Aorta (tissue), 5 donors: ENCODE measurements at places on chromosomes 7 and 10. TPM values are rescaled to one million over a fixed set of nuclear protein-coding genes. Genes with fewer than 3 reads are reported as not detected.

PLXDC2 gene
- 87.1 TPM for total RNA-seq

GPRIN2 gene
- total RNA-seq, result 1.2 TPM

FGFBP3 gene
- 1.2 TPM for total RNA-seq

LIPJ gene
- total RNA-seq, result 0.87 TPM

TMEM178B gene
- 0.26 TPM for total RNA-seq

PKD1L1 gene
- total RNA-seq, result 1.2 TPM

- H3K36me3 ChIP-seq, result no peaks in the 10 kb centered on the region
- H3K4me1 ChIP-seq, result no peaks in the 10 kb centered on the region
- no peak overlapping the region for H3K4me3 ChIP-seq
These were observed 41.3 kb upstream of the GGCT start for GRCh38 chr7:30545791-30546555.

GRCh38 chr10:131770946-131771633 is 129.7 kb upstream of the PPP2R2D start:
- H3K27ac ChIP-seq, result no peak overlapping the region
- DNase-seq, result no peak
- no peaks in the 10 kb centered on the region for H3K27me3 ChIP-seq
- no peak overlapping the region for H3K4me3 ChIP-seq
- H3K36me3 ChIP-seq, result no peaks in the 10 kb centered on the region
- no peaks in the 10 kb centered on the region for H3K4me1 ChIP-seq

DNA sequence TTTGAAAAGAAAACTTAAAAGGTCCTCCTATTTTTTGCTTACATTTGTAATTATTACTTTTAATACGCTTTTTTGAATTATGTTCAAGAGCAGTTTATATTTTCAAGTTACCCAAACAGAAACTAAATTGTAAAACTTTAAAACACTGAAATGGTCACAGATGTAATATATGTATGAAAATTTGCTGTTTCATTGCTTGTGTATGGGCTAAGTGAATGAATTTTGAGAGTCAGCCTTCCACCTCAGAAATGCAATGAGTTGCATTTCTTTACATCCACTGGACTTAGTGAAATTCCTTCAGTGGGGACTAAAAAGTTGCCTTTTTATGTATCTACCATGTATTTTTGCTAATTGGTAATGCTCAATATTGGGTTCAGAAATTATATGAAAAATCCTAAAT is 1.6 kb downstream of the VPS26A start:
- no peak for DNase-seq
- no peaks in the 10 kb centered on the region for H3K27me3 ChIP-seq

DNA sequence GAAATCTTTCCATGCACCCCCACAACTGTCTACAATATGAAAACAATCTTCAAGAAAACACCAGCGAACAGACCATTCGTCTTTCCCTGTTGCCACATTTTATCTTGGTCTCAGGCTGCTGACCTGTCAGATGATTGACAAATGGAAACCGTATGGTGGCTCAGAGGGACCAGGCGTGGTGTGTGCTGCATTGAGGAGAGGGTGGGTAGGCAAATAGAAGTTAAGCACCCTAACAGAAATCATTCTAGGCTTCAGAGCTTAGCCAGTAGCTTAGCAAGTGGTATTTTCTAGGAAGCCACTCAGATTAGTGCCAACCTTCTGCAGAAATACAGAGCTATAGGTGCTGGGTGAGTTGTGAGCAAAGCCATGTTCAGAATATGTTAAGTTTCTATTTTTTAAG is 114.9 kb downstream of the DPP6 start:
- no peaks in the 10 kb centered on the region for H3K36me3 ChIP-seq
- H3K4me1 ChIP-seq, result no peaks in the 10 kb centered on the region
- no peak overlapping the region for H3K27ac ChIP-seq
- no peak overlapping the region for H3K4me3 ChIP-seq

- H3K36me3 ChIP-seq, result no peaks in the 10 kb centered on the region
- H3K4me3 ChIP-seq, result no peak overlapping the region
These were observed 49.5 kb upstream of the ZPBP start for GRCh38 chr7:50142425-50143017.

DNA sequence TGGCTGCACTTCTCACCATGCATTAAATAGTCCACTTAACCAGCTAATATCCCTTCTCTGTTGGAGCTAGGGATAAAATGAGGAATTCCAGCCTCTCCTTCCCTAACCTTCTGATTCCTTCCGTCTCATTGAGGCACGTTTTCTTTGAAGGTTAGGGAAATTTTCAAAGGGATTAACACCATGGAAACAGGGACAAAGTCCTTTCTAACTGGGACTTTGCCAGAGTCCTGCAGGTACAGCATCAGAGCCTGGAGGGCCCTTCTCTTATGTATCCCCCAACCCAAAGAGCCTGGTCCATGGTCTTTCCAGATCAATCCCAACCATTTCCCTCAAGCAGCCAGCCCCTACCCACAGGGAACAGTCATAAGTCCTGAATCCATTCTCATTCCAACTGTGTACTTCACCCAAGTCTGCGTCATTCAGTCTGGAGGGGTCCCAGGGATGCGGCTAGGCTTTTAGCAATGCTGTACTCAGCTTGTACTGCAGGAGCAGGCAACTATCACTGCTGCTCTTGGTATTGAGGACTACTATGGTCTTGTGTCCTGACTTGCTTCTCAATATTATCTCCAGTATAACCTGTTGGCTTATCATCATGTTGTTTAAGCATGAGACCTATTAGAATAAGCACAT is 34.6 kb upstream of the CROT start:
- H3K4me3 ChIP-seq, result no peak overlapping the region
- no peaks in the 10 kb centered on the region for H3K27me3 ChIP-seq
- H3K36me3 ChIP-seq, result no peaks in the 10 kb centered on the region
- DNase-seq, result no peak

DNA sequence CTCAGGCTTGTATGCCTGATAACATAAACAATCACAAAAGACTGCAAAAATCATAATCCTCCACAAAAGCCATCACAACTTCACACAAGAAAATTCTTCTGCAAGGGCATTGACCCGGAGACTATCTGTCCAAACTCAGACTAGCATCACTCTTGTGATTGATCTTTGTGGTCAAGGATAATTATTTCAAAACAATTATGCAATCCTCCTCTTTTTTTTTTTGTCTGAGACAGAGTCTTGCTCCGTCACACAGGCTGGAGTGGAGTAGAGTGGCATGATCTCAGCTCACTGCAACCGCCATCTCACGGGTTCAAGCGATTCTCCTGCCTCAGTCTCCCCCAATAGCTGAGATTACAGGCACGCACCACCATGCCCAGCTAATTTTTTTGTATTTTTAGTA is 22.2 kb downstream of the CDNF start:
- no peak for DNase-seq
- no peaks in the 10 kb centered on the region for H3K4me1 ChIP-seq
- no peak overlapping the region for H3K27ac ChIP-seq
- H3K27me3 ChIP-seq, result no peaks in the 10 kb centered on the region
- no peaks in the 10 kb centered on the region for H3K36me3 ChIP-seq

- no peak overlapping the region for H3K27ac ChIP-seq
- H3K36me3 ChIP-seq, result no peaks in the 10 kb centered on the region
- H3K4me1 ChIP-seq, result no peaks in the 10 kb centered on the region
- no peaks in the 10 kb centered on the region for H3K27me3 ChIP-seq
- DNase-seq, result no peak
These were observed 295.2 kb downstream of the GATA3 start for GRCh38 chr10:8349610-8350249.

DNA sequence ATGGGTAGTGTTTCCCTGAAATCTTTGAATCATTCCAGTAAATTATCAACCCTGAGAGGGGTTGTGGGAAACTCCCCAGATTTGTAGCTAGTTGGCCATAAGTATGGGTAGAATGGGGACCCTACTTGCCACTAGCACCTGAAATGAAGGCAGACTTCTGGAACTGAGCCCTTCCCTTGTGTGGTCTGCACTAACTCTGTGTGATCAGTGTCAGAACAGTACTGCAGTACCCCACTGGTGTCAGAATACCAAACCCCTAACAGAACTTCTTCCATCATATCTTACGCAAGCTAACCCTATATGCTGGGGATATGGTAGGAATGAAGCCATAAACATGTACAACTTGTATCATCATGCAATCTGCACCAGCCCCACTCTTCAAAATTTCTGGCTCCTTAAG is 50.8 kb downstream of the ABI1 start:
- H3K27me3 ChIP-seq, result no peaks in the 10 kb centered on the region
- H3K27ac ChIP-seq, result no peak overlapping the region
- DNase-seq, result no peak
- no peaks in the 10 kb centered on the region for H3K36me3 ChIP-seq
- no peaks in the 10 kb centered on the region for H3K4me1 ChIP-seq

DNA sequence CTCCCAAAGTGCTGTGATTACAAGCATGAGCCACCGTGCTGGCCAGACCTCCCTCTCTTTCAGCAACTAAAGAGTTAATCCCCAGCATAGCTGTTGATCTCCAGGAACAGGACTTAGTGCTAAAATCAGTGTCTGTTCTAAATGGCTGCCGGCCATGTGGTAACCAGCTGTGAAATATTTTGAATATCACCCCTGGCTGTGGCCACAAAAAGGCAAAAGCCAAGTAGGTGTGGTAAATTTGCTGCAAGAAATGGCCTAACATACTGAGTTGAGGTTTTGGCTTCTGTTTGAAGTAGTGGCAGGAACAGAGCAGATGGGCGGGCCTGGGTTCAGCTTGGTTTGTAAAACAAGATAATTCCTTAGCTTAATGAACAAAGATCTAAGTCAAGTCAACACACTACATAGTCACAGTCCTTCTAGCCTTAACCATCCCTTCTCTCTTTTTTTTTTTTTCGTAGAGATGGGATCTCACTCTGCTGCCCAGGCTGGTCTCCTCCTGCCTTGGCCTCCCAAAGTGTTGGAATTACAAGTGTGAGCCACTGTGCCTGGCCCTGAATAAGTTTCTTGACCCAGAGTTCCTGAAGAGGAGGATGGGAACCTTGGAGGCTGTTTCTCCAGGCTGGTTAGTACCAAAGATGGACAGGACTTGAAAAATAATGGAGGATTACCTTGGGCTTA is 22.7 kb upstream of the AGFG2 start:
- no peak overlapping the region for H3K4me3 ChIP-seq
- H3K4me1 ChIP-seq, result no peaks in the 10 kb centered on the region
- H3K36me3 ChIP-seq, result no peaks in the 10 kb centered on the region
- no peaks in the 10 kb centered on the region for H3K27me3 ChIP-seq

DNA sequence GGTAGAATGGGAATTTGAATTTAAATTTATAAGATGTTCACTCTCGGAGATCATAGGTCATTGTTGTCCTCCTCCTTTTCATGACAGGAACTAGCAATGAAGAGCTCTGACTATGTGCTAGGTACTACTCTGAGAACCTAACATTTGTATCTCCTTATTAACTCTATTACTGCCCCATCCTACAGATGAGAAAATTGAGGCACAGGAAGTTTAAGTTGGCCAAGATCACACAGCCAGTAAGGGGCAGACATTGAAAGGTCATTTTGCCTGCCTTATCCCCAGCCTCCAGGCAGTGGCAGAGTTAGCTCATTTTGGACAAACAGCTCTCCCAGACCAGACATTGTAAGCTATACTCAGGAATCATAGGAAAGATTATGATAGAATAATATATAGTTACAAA is 6.0 kb downstream of the SRGN start:
- H3K36me3 ChIP-seq, result no peaks in the 10 kb centered on the region
- DNase-seq, result no peak
- H3K4me3 ChIP-seq, result no peak overlapping the region
- peaks cover 6% of the 10 kb centered on the region for H3K4me1 ChIP-seq
- H3K27ac ChIP-seq, result no peak overlapping the region
- H3K27me3 ChIP-seq, result no peaks in the 10 kb centered on the region

GRCh38 chr10:3868271-3868664 is 83.3 kb upstream of the KLF6 start:
- H3K4me1 ChIP-seq, result no peaks in the 10 kb centered on the region
- no peaks in the 10 kb centered on the region for H3K27me3 ChIP-seq
- no peak overlapping the region for H3K4me3 ChIP-seq
- H3K36me3 ChIP-seq, result no peaks in the 10 kb centered on the region
- no peak for DNase-seq

DNA sequence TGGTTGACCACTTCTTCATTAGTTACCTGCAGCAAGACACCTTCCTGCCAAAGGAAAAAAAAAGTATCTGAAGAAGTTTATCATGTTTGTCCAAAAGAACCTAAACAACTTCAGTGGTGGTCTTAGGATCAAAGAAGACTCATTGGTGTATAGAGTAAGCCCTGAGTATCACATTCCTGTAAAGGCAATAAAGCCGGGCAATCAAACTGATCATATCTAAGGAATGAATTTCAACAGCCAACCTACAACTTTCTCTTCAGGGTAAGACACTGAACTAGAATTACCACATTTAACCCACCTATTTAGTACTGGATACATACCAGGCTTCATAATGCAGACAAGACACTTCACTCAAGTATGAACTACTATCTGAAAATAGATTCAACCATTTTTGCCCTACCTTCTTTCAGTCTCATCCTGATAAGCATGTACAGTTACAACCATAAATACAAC is 10.1 kb downstream of the HNRNPA2B1 start:
- H3K27ac ChIP-seq, result no peak overlapping the region
- H3K4me1 ChIP-seq, result peaks cover 6% of the 10 kb centered on the region
- no peaks in the 10 kb centered on the region for H3K27me3 ChIP-seq
- peaks cover 11% of the 10 kb centered on the region for H3K36me3 ChIP-seq

DNA sequence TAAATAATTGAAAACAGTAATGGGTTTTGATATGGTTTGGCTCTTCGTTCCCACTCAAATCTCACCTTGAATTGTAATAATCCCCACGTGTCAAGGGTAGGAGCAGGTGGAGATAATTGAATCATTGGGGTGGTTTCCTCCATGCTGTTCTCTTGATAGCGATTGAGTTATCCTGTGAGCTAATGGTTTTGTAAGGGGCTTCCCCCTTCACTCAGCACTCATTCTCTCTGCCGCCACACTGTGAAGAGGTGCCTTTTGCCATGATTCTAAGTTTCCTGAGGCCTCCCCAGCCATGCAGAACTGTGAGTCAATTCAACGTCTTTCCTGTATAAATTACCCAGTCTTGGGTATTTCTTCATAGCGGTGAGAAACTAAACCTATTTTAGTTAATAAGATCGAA is 551.7 kb upstream of the POT1 start:
- no peak overlapping the region for H3K4me3 ChIP-seq

DNA sequence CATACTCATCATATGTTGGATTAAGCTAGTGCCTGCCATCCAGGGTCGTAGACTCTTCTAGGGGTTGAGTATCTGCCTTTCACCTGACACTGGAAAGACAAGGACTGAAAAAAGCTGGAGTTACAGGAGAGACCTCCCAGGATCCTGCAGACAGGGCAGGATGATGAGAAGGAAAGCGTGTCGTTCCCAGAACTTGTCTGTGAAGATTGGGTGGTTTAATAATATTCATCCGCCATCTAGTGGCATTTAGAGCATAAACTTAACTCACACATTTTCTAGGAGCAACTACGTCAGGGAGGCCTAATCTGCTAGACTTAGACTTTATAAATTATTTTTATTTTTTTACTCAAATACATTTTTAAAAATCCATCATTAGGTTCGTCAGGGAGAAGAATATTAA is 59.6 kb downstream of the ADRB1 start:
- no peaks in the 10 kb centered on the region for H3K36me3 ChIP-seq
- no peak for DNase-seq
- H3K4me1 ChIP-seq, result no peaks in the 10 kb centered on the region

- no peaks in the 10 kb centered on the region for H3K36me3 ChIP-seq
- no peak overlapping the region for H3K27ac ChIP-seq
- no peaks in the 10 kb centered on the region for H3K27me3 ChIP-seq
- no peak for DNase-seq
- H3K4me3 ChIP-seq, result no peak overlapping the region
These were observed 3.9 kb downstream of the CASD1 start for GRCh38 chr7:94513565-94513860.

- H3K4me1 ChIP-seq, result peaks cover 9% of the 10 kb centered on the region
- no peaks in the 10 kb centered on the region for H3K36me3 ChIP-seq
- no peaks in the 10 kb centered on the region for H3K27me3 ChIP-seq
- DNase-seq, result no peak
These were observed 64.8 kb downstream of the REEP3 start for GRCh38 chr10:63586043-63586442.
